Bronchial smooth muscle cell (primary cell): ENCODE measurements at places on chromosomes 16 and 17. TPM values are rescaled to one million over a fixed set of nuclear protein-coding genes. Genes with fewer than 3 reads are reported as not detected.

Gene PRCD
- total RNA-seq: 8.0 and 11.2 TPM in 2 replicates

Gene KIF2B
- not detected in 2 replicates for total RNA-seq

Gene DCTPP1
- 6.0 and 12.0 TPM in 2 replicates for total RNA-seq

Gene TAF1C
- total RNA-seq: 10.6 and 14.4 TPM in 2 replicates

Gene ACSM3
- total RNA-seq: 0.47 and 0.69 TPM in 2 replicates

Gene SLFN14
- total RNA-seq: not detected in 2 replicates
